ENCODE measurements at places on chromosomes 6 and 20.

DNA sequence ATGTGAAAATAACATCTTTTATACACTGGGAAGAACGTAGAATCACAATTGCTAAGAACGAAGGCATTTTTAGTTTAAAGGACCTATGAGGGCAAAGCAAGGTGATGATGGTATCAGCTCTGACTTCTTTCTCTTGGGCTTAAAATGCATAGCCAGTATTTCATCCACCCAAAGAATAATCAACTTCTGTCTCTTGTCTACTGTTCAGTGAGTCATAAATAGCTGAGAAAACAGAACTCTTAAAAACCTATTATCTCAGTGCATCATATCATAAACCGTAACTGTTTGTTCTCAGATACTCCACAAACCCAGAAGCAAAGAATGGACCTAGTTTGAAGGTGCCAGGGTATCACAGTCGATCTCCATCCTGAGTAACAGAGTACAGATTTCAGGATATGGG lies 5.2 kb downstream of the PHF10 start:
- no peak for DNase-seq

DNA sequence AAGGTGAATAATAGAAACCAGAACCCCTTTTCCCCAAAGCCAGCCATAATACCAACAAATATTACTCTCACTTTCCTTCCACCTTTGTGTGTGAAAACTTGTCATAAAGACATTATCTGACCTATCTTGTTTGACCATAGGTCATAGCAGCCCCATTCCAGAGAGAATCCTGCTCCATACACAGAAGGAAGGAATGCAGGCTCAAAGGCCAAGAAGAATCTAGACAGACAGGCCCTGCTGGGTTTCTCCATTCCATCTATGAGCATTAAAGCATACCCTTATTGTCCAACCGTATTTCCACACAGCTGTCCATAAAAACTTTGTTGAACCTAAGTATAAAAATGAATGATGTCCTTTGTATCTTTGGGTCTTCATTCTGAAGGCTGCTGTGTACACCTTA lies 40.7 kb upstream of the KCNK5 start:
- DNase-seq, result no peak

DNA sequence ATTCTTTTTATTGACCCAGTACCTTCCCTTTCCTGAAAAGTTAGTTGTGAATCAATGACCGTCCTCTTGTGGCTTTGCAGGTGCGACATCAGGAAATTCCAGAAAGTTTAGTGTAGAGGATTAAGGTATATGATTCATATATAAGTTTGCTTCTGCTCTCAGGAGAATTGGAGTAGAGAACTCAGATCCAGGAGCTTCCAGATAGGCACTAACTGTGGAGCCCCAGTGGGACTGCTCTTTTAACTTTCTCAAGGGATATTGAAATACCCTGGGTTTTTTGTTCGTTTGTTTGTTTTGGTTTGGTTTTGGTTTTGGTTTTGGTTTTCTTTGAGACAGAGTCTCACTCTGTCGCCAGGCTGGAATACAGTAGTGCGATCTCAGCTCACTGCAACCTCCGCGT lies 9.5 kb downstream of the TAAR2 start:
- no peak for DNase-seq

- no peak for DNase-seq
Observed at GRCh38 chr20:58702161-58702510, 9.5 kb downstream of the NPEPL1 start.

Data from NCI-H774 (cell line).